Upper lobe of right lung (tissue), 1 donor: ENCODE measurements at places on chromosomes 2 and 18. TPM values are rescaled to one million over a fixed set of nuclear protein-coding genes. Genes with fewer than 3 reads are reported as not detected.

- DNase-seq = no peak
Observed at GRCh38 chr2:150963336-150963735, 298.3 kb downstream of the RBM43 start.

- no peak for DNase-seq
Observed at GRCh38 chr18:43017622-43018021, 97.9 kb downstream of the RIT2 start.

DNA sequence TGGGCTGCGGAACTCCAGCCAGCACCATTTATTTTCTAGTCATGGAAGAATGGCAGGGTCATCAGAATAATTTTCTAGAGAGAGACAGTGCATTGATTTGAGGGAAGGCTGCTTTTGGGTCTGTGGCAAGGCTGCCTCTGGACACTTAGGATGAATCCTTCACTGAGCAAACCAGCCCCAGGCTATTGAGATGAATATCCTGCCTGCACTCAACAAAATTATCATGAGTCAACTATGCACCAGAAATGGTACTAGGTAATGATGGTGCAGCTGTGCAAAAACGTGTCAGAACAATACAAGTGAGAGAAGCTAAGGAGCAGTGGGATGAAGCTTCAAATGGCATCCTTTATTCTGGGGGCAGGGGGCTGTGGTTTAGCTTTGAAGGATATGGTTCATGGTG, 115.8 kb downstream of the SPHKAP start:
- DNase-seq = no peak

DNA sequence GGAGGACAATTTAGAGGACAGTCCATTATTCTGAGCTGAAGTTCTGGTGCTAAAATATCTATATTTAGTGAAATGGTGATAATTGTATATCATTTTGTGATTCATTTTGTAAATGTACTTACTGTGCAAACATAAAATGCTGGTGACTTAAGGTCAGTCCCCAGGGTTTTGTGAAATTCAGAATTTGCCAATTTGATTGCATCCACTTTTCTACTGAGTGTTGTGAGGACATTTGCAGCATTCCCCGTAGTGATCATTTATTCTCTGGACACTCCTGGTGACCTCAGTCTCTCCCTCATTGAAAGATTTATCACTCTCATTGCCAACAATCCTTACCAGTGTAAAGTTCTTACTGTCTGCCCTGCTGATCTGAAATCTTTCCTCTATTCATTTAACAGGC, 98.2 kb downstream of the SOCS6 start:
- no peak for DNase-seq

DNA sequence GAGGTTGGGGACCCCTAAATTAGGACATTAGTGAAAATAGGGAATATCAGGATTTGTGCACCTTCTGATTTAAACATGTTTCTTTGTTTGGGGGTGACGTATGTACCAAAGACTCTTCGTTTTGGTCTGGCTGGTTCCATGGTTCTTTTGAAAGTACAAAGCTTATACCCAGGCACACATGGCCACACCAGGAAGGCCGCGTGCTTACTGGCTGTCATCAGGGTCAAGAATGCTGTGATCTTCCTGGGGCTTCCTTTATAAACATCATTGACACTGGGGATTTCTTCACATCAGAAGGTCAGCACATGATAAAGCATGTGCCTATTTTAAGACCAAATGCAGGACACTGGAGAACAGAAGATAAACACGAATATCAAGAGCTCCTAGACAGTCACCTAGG, 230.6 kb upstream of the ID2 start:
- no peak for DNase-seq

GRCh38 chr18:59123588-59124369, 15.9 kb upstream of the SEC11C start:
- no peak for DNase-seq

GRCh38 chr2:164954954-164955701, at the start of gene SLC38A11:
SLC38A11 (minus strand) TSS chr2:164955525; CDS start chr2:164955247, 278 bp downstream.
- DNase-seq = peak; percentile 70

DNA sequence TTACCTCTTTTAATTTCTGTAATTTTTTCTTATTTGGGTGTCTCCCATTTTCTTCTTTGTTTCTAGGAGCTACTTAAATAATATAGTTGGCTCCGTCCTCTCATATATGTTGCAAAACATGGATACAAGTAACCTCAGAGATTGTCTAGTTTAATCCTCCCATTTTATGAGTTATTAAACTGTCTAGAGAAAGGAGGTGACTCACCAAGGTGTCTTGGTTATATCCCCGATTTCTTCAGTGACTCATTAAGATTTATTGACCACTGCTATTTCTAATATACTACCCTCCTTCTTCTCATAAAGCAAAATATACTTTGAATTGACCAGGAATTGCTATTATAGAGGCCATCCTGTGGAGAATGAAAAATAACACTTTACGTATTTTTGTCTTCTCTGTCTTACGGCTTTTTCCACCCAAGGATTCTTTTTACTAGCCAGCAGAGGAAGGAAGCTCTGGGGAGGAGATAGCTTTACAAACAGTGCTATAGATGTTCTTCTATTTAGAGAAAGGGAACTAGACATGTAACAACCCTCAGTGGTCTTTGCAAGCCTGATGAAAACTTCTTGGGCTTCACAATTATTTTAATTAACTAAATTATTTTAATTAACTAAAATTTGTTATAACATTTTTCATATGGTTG, 300.4 kb upstream of the TNP1 start:
- DNase-seq = no peak

DNA sequence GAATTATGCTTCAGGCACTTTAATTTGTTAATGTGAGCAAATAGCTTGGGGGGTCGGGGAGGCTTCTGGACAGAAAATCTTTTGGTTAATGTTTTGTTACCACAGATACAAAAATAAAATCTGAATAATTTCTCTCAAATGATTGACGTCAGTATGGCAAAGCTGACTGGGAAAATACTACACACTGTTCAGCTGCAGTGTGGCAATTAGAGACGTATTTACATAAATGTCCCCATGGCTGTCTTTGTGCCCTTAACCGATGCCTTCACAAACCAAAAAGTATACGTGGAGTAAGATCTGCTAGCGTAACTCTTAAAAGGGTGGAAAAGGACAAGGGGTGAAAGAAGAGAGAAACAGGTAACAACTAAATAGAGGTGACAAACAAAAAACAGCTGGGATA, 83.4 kb downstream of the ACTR2 start:
- no peak for DNase-seq

DNA sequence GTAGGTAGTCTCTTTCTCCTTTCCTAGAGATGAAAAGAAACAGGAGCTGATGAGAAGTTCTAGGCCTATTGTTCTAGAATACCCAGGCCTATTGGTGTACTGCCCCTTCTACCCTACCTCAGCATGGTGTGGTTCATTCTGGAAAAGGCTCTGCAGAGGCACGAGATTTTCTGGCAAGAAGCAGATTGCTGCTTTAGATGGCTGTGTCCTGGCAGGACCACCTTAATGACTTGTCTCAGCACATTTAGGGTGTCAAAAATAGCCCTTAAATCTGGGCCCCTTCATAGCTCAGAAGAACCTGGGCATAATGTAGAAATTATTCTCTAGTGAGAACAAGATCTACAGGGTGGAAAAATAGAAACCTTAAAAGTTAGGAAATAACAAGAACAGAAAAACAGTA, 87.9 kb downstream of the BCL2L11 start:
- DNase-seq = no peak

DNA sequence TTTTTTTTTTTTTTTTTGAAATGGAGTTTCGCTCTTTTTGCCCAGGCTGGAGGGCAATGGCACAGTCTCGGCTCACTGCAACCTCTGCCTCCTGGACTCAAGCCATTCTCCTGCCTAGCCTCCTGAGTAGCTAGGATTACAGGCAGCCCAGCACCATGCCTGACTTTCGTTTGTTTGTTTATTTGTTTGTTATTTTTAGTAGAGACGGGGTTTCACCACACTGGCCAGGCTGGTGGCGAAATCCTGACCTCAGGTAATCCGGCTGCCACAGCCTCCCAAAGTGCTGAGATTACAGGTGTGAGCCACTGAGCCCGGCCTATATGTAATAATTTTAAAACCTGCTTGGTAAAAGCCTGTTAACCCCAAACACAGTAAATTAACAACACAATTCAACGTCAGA, 435.7 kb downstream of the LRRTM4 start:
- DNase-seq = no peak

Gene SPC25
- total RNA-seq = 0.38 TPM

Gene C2orf74
- 15.1 TPM for total RNA-seq

Gene BOLL
- total RNA-seq = not detected

Gene AQP4
- 345 TPM for total RNA-seq

Gene ARHGEF33
- 1.3 TPM for total RNA-seq

Gene PCARE
- total RNA-seq = 0.55 TPM
